ENCODE measurements at places on chromosomes 7 and 10. TPM values are rescaled to one million over a fixed set of nuclear protein-coding genes. Genes with fewer than 3 reads are reported as not detected.

Gene RSPH10B2
- total RNA-seq = 0.27 TPM

Gene PKD2L1
- not detected for total RNA-seq

Gene TTYH3
- total RNA-seq = 23.8 TPM

Gene SPDYE8
- total RNA-seq = not detected

- H3K4me1 ChIP-seq = no peaks in the 10 kb centered on the region
- no peak for DNase-seq
- H3K4me3 ChIP-seq = no peak overlapping the region
- H3K36me3 ChIP-seq = no peaks in the 10 kb centered on the region
- no peak overlapping the region for H3K27ac ChIP-seq
Measured at GRCh38 chr10:128087146-128087883, 38.9 kb downstream of the MKI67 start.

DNA sequence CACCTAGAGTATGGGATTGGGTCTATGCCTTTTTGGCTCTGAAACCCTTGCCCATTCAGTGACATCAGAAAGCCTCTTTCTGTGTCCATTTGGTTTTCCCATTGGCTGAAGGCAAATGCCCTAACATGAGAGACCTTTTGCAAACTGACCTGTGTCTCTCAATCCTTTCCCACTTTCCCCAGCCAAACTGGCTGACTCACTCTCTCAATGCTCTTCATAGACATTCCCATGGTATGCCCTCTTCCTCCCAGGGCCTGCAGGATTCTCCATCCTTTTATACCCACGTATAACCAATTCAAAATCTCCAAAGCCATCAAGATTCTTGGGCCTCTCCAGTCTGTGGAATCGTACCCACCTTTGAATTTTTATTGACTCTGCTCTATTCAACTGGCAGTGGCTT lies 563.3 kb downstream of the GATA3 start:
- no peak overlapping the region for H3K4me3 ChIP-seq
- H3K27me3 ChIP-seq = no peaks in the 10 kb centered on the region
- no peaks in the 10 kb centered on the region for H3K36me3 ChIP-seq
- peaks cover 3% of the 10 kb centered on the region for H3K4me1 ChIP-seq
- DNase-seq = no peak
- H3K27ac ChIP-seq = no peak overlapping the region

DNA sequence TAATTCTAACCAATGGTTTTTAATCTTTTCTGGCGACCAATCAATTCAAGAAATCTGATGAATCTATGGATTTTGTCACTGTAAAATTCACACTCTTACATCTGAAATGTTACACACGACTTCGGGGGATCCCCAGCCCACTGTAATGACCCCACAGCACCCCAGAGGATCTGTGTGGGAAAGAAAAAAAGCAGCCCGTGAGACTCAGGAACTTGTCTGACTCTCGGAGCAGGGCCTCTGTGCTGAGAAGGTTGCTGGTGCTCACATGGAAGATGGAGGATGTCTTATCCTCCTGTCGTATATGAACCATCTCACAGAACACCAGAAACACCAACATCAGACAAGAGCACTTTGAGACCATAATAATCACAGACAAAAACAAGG lies 228.4 kb upstream of the INHBA start:
- no peak overlapping the region for H3K27ac ChIP-seq
- no peak overlapping the region for H3K4me3 ChIP-seq
- no peaks in the 10 kb centered on the region for H3K4me1 ChIP-seq
- no peaks in the 10 kb centered on the region for H3K27me3 ChIP-seq
- no peak for DNase-seq

- no peak overlapping the region for H3K27ac ChIP-seq
- no peak overlapping the region for H3K4me3 ChIP-seq
- H3K4me1 ChIP-seq = no peaks in the 10 kb centered on the region
- DNase-seq = no peak
Measured at GRCh38 chr7:69282946-69283345, 315.3 kb upstream of the AUTS2 start.

DNA sequence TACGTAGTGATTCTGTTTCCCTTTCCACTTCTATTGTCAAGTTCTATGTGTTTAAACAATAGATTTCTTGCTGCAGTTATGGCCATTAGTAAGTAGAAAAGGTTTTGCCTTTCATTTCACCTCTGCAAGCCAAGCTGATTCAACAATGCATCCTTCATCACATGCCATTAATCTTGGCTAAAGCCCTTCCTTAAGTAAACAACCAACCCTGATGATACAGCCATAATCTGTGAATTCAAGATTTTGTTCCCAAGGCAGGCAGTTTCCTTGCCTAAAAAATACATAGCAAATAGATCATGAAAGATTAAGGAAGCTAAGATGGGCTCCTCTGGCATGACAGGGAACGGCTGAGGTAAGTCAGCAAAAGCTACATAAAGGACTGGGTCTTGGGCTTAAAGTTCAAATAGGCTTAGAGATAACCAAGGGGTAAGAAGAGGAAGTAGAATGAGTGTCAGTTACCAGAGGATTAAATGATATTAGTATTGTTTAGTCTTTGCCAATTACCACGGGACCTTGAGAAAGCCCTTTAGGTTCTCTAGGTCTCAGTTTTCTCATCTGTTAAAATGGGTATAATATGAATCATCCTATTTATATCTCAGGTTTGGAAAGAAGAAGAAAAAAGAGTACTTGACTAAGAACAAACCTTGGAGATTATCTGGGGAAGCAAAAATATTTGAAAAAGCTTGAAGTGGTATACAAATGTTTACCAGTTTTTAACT lies 35.9 kb upstream of the ANK3 start:
- H3K27ac ChIP-seq = no peak overlapping the region
- H3K4me1 ChIP-seq = peaks cover 12% of the 10 kb centered on the region
- H3K27me3 ChIP-seq = no peaks in the 10 kb centered on the region

- H3K4me1 ChIP-seq = no peaks in the 10 kb centered on the region
- no peak overlapping the region for H3K4me3 ChIP-seq
- no peak for DNase-seq
- no peak overlapping the region for H3K27ac ChIP-seq
Measured at GRCh38 chr10:99280472-99280871, 44.8 kb upstream of the HPSE2 start.

GRCh38 chr10:33406596-33406995 lies 72.1 kb upstream of the NRP1 start:
- no peak overlapping the region for H3K27ac ChIP-seq
- H3K36me3 ChIP-seq = no peaks in the 10 kb centered on the region
- no peaks in the 10 kb centered on the region for H3K4me1 ChIP-seq

- H3K36me3 ChIP-seq = no peaks in the 10 kb centered on the region
- H3K27ac ChIP-seq = no peak overlapping the region
- no peak overlapping the region for H3K4me3 ChIP-seq
- no peaks in the 10 kb centered on the region for H3K4me1 ChIP-seq
- DNase-seq = no peak
Measured at GRCh38 chr10:112628951-112629609, 182.1 kb downstream of the VTI1A start.

All from thyroid gland (tissue), 4 donors.